ENCODE measurements at places on chromosomes 7 and 10. TPM values are rescaled to one million over a fixed set of nuclear protein-coding genes. Genes with fewer than 3 reads are reported as not detected.
A peak's percentile ranks its signal among the peaks of the same experiment; 100 is the strongest.

DNA sequence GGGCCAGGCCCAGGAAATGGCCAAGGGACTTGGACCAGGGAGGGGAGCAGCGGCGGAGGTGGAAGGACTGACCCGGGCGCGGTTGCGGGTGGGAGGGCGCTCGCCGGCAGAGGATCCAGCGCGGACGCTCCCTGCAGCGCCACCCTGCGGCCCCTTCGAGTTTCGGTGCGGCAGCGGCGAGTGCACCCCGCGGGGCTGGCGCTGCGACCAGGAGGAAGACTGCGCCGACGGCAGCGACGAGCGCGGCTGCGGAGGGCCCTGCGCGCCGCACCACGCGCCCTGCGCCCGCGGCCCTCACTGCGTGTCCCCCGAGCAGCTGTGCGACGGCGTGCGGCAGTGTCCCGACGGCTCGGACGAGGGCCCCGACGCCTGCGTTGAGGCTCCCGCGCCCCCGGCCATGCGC, 16.8 kb upstream of the ZNF467 start:
- peak; percentile 62 for DNase-seq

DNA sequence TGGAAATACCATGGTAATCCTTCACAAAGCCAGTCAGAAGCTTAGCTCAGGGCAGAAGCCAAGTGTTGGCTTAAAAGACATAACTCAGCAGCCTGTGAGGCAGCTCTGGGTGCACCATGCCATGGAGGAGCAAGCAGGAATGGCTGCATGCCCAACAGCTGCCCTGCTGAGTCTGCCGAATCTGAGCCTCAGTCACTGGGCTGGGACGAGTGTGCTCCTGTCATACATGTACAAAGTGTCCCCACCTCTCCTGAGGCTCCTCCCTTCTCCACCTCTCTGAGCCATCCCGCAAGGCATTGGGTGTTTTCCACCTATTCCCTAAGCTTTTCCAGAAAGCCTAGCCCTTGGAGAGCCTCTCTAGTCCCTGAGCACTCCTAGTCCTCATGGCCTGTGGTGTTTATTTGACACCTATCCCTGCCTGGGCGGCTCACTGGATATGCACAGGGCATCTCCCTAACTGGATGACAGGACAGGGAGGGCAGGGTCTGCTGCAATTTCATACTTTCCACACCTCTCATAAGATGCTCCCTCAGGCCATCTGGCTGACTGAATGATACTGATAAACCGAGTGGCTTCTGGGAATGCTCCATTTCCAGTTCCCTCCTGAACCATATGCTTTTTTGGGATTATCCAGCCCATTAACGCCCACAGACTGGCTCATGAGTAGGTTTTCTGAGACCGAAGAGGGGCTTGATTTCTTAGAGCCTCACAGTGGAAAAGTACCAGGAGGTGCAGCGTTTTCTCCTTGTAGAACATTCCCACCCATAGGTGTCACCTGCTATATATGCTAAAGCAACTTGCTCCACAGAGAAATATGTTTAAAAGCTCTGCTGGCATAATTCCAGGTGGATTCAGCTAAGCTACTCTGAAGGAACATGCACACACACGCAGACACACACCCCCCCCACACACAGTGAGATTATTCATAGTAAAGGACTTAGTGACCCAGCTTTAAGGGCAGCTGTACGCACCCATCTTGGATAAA, 199.3 kb downstream of the SNX10 start:
- DNase-seq = no peak

DNA sequence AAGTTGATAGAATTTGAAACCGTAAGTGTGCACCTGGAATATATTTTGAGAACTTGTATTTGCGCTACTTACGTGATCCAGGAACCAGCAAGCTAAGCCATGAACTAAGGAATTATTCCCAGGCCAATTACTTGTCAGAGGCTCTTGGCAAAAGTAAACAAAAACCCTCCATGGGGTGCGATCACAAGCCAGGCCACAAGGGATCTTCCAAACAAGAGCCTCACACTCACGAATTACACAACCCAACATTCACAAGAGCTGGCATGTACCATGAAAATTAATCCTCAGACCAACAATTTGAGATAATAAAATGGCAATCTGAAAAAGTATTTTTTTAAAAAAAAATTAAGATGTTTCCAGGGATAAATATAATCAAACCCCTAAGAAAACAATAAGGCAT, 467.0 kb upstream of the AKR1E2 start:
- no peak for DNase-seq

DNA sequence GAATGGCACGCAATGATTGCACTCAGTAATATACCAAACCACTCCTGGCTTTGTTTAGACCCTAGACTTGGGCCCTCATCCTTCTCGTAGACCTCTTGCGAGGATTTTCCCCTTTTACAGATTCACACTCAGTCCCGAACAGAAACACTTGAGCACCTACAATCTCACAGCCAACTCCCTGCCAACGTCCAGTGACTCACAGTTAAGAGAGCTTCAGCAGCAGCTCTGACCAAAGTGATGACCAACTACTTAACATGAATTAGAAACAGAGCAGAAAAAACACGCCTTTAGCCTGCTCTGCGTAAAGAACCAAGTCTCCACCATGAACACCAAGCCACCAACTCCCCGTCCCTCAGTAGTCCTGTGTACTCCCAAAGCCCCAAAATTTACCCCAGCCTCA, 2.2 kb downstream of the DNAJC30 start:
- no peak for DNase-seq

DNA sequence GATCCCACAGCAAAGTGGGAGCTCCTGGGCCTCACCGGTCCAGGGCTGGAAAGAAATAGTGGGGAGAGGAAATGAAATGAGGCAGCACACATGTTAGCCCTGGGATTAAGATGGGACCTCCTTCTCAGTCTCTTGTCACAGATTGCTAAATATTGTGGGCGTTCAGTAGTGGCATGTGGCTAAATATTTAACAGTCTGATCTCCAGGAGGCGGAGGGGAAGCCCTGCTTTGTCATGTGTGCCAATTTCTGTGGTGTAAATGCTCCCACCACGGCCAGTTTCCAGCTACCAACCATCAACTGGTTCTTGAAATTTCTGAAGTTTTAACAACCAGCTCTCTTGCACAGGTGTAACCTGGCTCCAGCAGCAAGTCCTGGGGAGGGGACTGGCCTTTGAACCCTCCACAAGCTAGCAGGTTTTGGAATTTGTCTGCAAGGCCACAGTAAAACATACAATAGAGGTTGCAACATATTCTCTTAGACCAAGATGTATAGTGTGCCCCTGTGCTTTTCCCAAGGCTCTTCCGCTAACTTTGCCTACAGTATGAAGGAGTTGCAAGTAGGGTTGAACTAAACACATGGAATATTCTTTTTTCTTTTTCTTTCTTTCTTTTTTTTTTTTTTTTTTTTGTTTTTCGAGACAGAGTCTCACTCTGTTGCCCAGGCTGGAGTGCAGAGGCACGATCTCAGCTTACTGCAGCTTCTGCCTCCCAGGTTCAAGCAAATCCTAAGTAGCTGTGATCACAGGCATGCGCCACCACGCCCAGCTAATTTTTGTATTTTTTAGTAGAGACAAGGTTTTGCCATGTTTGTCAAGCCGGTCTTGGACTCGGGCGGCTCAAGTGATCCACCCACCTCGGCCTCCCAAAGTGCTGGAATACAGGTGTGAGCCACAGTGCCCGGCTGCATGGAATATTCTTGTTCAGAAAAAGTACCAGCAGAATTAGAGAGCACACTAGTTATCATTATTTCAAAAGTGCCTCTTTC, 103.1 kb upstream of the PCBD1 start:
- DNase-seq = no peak

- no peak for DNase-seq
Measured at GRCh38 chr10:72292223-72292691, 18.5 kb downstream of the DDIT4 start.

- no peak for DNase-seq
Measured at GRCh38 chr7:68977385-68978055, 620.8 kb upstream of the AUTS2 start.

GRCh38 chr7:90842430-90842788, 246.3 kb downstream of the CDK14 start:
- DNase-seq = no peak

GRCh38 chr7:41882256-41882655, 179.4 kb upstream of the INHBA start:
- no peak for DNase-seq

- DNase-seq = no peak
Measured at GRCh38 chr10:71299071-71299785, 19.8 kb upstream of the SLC29A3 start.

GRCh38 chr7:26648554-26648953, 215.8 kb downstream of the SKAP2 start:
- DNase-seq = no peak

GRCh38 chr10:126902157-126902556, 3.1 kb upstream of the DOCK1 start:
- no peak for DNase-seq

DNA sequence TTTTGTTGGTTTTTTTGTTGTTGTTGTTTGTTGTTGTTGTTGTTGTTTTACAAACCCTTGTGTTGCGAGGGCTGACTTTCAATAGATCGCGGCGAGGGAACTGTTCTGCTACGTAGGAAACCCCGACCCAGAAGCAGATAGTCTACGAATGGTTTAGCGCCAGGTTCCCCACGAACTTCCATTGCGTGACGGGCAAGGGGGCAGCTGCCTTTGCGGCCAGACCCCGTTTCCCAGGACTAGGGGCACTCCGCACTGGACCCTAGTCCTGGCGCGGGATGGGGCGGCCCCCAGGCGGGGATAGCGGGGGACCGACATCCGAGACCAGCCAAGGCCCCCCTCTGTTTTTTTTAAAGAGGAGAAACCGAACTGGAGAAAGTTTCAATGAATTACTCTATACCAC, 119.6 kb downstream of the LRRTM3 start:
- DNase-seq = no peak

DNA sequence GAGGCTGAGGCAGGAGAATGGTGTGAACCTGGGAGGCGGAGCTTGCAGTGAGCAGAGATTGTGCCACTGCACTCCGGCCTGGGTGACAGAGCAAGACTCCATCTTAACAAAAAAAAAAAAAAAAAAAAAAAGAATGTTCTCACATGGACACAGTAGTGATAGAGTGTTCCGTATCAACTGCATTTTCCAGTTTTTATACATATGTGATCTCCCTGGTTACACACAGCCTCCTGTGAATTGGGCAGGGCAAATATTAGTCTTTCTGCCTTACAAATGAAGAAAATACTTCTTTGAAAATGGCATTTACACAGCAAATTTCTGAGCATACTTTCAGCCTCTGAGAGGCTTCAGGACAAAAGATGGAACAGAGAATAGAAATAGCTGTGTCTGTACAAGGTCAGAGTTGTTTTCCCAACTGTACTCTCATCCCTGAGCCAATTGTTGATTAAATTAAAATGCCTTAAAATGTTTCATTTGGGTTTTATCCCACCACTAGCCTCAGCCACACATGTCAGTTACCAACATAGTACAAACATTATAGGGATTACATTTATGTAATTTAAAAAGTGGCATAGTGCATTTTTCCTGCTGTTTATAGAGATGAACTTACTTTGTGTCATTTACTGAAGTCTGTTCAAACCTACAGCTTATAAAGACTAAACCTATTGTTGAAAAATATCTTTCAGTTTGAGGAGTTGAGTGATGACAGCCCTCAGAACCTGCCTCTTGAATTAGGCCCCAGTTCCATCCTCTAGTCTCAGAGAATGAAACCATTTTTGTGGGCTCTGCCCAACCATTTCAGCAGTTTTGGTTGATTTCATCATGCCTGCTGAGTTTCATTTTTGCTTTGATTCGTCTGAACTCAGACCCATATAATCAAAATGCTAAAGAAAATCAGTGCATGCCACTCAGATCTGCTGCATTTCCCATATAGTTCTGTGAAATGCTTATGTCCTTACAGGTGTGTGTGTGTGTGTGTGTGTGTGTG, 609.4 kb upstream of the C7orf33 start:
- no peak for DNase-seq

DNA sequence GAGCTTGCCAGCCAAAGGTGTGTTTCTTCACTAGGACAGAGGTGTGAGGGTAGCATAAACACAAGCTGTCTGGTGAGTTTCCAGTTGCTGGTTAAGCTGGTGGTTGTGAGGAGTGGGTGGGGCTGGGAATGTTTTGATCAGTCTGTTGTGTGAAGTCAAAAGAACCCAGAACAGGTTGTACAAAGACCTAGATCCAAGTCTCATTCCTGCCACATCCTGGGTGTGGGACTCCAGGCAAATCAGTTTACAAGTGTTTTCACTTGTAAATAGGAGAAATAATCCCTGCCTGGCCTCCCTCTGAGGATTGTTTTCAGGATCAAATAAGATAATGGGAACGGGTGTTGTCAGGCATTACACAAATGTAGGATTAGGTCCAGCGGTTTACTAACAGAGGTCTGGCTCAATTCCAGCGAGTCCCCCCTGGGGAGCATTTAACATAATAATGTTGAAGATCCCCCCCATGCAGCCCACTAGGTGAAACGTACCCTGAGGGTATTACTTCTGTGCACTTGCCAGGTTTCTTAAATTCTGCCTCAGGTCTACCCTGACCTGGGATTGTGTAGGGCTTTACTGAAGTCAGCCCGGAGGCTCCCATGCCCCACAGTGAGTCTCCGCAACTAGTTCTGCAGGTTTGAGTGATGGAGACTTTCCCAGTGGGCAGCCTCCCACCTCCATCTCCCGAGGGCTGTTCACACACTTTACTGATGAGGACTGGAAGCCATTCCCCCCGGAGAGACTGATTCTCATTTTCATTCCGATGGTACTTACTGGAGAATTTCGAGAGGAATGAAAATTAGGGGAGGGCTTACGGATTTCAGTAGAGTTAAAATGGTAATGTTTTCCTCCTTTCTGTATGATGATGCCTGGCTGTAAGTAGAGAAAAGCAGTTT, 2.7 kb upstream of the FRAT2 start:
- DNase-seq = no peak

TAS2R5 gene
- 0.82 TPM for total RNA-seq

AGR2 gene
- 1.2 TPM for total RNA-seq

LRRC17 gene
- total RNA-seq = 15.5 TPM

TLX1 gene
- not detected for total RNA-seq

PLEKHS1 gene
- total RNA-seq = not detected

PNLIP gene
- total RNA-seq = not detected

Measured in frontal cortex (tissue), 4 donors.